ENCODE measurements at places on chromosomes 16 and 17.

GRCh38 chr16:58843675-58844074 lies 109.6 kb upstream of the GOT2 start:
- DNase-seq: no peak

- no peak for DNase-seq
Measured at GRCh38 chr17:27939474-27940465, 46.6 kb upstream of the LYRM9 start.

- DNase-seq: peak; percentile 82
Measured at GRCh38 chr16:30651124-30652004, 604 bp downstream of the PRR14 start.

DNA sequence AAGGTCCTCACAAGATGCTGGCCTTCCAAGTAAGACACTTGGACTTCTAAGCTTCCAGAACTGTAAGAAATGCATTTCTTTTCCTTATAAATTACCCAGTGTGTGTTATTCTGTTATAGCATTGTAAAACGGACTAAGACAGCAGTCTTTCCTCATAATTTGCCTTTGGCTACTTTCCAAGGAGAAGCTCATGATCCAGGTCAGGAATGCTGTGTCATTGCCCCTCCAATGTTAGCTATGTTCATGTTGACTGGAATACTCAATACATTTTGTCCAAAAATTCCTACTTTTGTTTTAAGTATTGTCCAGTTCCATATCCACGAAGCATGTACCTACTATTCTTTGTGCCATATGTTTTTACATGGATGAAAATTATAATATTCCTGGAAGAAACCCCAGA lies 234.6 kb downstream of the HS3ST3A1 start:
- no peak for DNase-seq

Measured in effector memory CD4-positive, alpha-beta T cell (primary cell).